GM03348 (cell line): ENCODE measurements at places on chromosomes 3 and 15.

- DNase-seq: no peak
Observed at GRCh38 chr3:12902181-12902999, 61.0 kb upstream of the RPL32 start.

GRCh38 chr3:77320514-77320913 is 280.6 kb downstream of the ROBO2 start:
- no peak for DNase-seq

GRCh38 chr3:169769287-169770181 is at the start of gene ACTRT3:
ACTRT3 (minus strand) TSS chr3:169769561; CDS start chr3:169769520, 41 bp downstream.
- peak; percentile 61 for DNase-seq

DNA sequence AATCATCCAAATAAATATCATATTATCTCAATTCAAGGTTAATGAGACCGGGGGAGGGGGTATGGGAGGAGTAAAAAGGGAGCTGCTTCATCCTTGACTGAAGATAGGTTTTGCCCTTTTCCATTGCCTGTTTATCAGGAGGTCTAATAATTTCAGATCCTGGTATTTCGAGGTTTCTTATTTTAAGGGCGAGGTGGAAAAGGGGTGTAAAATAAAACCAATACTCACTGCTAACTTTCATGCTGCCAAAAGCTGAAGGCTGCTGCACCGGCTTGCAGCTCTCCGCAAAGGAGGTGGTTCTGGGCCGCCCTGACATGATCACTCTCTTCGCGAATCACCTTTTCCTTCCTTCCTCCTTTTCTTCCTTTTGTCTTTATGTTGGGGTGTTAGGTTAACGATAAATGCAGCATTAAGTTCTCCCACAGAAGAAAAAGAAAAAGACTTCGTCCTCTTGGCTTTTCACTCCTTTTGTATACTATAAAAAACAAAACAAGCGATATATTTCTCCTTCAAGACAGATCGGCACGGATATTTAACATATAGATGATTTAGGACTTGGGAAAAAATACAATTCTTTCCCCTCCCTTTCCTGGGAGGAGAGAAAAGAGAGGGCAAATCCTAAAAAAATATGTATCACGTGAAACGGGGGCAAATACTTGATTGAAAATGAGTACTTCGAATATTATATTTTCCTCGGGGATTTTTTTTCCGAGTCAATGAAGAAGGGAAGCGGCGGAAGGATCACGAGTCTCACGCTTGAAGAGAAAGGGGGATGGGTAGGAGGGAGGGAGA is 932 bp downstream of the GSK3B start:
- DNase-seq: peak; percentile 11

GRCh38 chr3:122578069-122578740 is 755 bp downstream of the PARP15 start:
- DNase-seq: no peak

DNA sequence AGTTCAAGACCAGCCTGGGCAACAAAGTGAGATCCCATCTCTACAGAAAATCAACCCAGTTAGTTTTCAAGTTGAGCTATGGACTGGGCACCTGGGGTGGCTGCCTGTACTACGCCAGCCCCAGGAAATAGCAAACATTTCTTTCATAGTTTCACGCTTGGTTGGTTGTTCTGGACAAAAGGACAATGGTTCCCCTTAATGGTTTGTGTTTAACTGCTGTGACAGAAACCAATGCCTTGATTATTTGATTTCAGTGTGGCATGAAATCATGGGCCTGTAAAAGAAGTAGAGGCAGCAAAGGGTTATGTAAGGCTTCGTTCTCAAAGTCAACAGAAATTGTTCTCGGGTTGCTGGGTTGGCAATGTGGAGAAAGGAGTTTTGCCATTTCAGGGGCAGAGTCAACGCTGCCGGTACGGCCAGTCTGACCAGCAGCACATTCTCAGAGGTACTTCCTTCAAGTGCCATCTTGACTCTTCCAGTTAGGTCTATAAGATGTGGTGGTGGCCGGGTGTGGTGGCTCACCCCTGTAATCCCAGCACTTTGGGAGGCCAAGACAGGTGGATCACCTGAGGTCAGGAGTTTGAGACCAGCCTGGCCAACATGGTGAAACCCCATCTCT is 12.7 kb downstream of the LCMT2 start:
- DNase-seq: no peak

DNA sequence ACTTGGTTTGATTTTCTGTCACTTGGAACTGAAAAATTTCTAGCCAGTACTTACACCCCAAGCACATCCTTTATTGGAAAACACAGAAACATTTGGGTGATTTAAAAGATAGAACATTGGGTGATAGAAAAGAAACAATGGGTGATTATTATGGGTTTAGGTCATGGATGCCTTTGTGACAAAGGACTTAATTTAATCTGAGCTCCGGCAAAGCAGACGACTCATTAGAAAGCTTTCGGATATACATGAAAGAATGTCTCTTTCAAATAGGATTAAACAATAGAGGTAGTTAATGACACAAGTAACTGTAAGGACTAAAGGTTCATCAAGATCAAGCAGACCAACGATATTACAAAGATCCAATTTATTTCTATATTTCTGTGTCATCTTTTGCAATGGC is 37.3 kb upstream of the CNTN4 start:
- no peak for DNase-seq

- DNase-seq: no peak
Observed at GRCh38 chr3:137103739-137104138, 146.0 kb downstream of the IL20RB start.

DNA sequence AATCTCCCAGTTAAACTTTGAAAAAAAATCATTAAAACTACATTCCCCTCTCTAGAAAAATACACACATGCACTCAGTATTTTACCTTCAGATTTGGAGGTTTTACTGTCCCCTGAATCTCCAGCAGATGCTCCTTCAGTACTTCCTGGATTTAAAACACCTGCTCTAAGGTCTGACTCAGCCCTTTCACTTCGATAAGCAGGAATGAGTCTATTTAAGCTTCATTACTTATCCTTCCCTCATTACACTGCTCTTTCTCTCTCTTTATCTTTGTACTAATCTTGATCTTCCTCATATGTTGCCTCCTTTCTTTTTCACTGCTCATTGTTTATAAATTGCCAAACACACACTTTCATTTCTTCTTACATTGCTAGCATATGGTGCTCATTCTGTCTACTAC is 443.9 kb downstream of the DIPK2A start:
- no peak for DNase-seq

GRCh38 chr3:178856804-178857203 is 214.8 kb downstream of the ZMAT3 start:
- no peak for DNase-seq

- no peak for DNase-seq
Observed at GRCh38 chr15:88482263-88482662, 14.8 kb downstream of the MRPS11 start.

DNA sequence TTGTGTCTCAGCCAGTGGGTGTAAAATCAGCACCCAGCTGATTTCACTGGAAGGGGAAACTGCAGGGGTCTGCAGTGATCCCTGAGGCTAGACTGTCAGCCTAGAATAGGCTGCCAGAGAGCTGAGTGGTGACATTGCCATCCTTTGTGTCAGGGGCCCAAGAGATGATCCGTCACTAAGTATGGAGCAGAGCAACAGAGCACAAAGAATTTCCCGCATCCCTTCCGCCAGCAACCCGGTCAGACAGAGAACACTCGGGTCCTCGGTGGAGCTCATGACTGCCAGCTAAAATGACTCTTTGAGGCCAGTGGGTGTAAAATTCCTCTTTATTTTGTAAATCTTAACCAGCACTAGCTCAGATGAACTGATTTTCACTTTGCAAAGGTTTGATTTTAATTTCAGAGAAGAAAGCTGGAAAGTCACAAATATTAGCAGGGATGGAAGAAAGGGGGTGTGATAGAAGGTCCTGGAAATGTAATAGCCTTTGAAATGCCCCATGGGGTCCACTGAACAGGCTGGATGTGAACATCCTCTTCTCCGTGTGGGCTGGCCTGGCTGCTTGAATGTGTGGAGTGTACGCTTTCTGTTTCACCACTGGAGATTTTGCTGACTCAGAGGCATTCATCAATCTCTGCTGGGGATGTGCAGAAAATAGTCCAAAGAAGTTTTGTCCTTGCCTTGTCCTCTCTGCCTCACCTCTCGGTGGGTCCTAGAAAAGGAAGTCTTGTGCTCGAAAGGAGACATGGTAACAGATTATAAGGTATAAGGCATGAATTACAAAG is 138.8 kb downstream of the SV2B start:
- DNase-seq: no peak

DNA sequence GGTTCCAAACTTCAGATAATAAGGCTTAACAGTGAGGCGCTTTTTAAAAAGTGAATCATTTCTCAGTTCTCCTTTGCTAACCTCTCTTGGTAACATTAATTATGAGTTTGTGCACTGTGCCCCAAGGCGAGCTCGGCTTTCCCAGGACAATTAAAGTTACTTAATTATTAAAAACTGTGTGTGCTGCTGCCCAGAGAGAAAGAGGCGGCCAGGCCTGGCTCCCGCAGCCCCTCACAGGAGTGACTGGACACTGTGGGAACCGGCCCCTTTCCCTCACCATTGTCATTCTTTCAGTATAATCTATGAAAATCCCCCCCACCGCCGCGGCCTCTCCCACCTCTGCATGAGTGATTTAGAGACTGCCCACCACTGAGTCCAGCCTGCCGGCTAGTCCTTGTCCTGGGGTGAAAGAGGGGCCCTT is 43.1 kb upstream of the HES1 start:
- no peak for DNase-seq

DNA sequence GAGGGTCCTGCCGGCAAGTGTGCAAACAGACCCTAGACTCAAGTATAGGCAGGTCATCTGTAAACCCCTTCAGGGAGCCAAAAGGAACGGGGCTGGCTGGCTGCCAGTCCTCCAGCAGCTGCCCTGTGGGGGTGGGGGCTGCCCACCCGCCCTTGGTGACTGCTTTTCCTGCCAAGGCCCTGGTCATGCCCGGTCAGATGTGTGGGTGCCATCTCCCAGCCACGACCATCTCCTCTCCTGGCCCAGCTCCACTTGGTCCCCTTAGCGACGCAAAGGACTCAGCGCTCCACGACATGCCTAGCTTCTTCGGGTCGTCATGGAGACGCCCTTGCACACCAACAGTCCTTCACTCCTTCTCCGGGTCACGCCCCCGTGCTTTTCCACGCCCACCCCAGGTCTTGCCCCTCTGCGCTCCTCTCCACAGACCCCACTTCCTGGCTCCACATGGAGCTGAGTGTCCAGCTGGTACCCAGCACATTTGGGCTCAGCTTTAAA is 2.4 kb downstream of the MUC4 start:
- DNase-seq: no peak

- no peak for DNase-seq
Observed at GRCh38 chr15:91150502-91151160, 50.6 kb downstream of the SV2B start.

- DNase-seq: peak; percentile 20
Observed at GRCh38 chr15:93126599-93126998, 37.6 kb upstream of the RGMA start.

GRCh38 chr3:83946049-83946448 is 1012.7 kb upstream of the CADM2 start:
- DNase-seq: no peak

GRCh38 chr3:117941756-117942155 is 1092.9 kb downstream of the IGSF11 start:
- DNase-seq: no peak

- no peak for DNase-seq
Observed at GRCh38 chr3:101530686-101531047, 17.7 kb upstream of the SENP7 start.

- DNase-seq: no peak
Observed at GRCh38 chr3:47731061-47731460, 50.6 kb downstream of the SMARCC1 start.

GRCh38 chr3:121155028-121155427 is 247.0 kb downstream of the STXBP5L start:
- DNase-seq: no peak

DNA sequence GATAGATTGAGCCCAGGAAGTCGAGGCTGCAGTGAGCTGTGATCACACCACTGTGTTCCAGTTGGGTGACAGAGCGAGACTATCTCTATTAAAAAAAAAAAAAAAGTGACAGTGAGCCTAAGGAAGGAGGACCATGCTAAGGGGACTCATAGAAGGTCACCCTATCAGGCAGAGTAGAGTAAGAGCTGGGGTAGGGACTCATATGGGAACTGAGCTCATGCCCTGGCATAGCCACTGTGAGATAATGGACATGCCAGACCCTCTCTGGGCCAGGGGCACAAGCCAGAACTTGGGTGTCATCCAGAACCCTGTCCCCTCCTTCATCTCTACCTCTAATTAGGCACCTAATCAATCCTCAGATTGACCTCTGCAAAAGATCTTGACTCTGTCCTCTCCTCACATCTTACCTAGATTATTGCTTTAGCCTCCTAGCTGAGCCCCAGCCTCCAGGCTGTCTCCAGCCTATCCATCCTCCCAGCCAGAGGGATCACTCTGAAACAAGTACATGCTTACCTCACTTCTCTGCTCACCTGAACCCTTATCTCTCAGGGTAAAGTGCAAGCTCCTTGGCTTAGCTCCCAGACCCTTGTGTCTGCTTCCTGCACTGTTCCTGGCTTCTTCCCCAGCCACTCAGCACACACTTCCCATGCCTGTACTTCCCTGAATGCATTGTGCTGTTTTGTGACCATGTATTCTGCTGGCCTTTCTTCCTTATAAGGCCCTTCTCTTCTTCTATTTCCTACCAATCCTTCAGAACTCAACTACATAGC is 76.4 kb downstream of the DAPK2 start:
- no peak for DNase-seq

DNA sequence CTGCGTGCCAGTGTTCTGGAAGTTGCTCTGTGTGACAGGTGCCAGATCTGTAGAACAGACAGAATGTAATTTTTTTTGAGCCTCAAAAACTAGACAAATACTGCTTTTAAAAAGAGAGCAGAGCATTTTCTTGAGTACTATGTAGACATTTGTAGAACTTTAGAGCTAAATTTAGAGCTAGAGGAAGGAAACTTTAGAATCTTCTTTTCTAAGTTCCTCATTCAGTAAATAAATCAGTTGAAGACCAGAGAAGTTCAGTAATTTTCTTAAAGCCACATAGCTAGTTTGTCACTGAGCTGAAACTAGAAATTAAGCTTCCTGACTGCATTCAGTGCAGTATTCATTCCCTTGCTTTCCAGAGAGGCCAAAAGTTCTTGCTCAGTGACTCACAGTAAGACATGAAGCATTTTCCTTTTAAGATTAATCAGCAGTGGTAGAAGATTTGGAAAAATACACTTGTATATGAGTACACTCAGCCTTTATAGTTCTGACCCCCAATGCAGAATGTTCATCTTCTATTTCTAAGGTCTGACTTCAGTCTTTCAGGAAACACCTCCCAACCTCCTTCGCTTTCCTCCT is 83.6 kb upstream of the TSEN2 start:
- peak; percentile 56 for DNase-seq

- no peak for DNase-seq
Observed at GRCh38 chr15:52104532-52105004, 8.0 kb downstream of the BCL2L10 start.
